Spinal cord (tissue), 10 donors: ENCODE measurements at places on chromosomes 1 and 21. TPM values are rescaled to one million over a fixed set of nuclear protein-coding genes. Genes with fewer than 3 reads are reported as not detected.
A peak's percentile ranks its signal among the peaks of the same experiment; 100 is the strongest.

Gene HSD3B1
- not detected for total RNA-seq

Gene TSACC
- total RNA-seq = not detected

Gene MYCL
- 6.4 TPM for total RNA-seq

Gene E2F2
- 5.8 TPM for total RNA-seq

Gene LCE1A
- total RNA-seq = not detected

DNA sequence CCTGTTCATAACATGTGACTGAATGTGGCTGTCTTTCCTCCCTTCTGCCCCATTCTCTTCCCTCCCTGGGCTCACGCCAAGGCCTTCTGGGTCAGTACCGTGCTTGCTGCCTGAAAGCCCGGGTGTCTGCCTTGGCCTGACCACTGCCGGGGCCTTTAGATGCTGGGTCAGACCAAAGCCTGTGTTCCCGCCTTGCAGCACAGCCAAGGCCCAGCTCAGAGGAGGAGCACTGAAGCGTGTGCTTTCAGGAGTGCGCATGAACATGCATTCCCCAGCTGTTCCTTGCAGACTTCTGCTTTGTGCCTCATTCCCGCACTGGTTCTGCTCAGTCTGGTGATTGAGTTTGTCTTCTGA is 27.0 kb upstream of the SARS1 start:
- DNase-seq = peak; percentile 70
- no peak overlapping the region for H3K27ac ChIP-seq
- H3K4me1 ChIP-seq = peaks cover 6% of the 10 kb centered on the region
- no peaks in the 10 kb centered on the region for H3K27me3 ChIP-seq

- H3K27me3 ChIP-seq = no peaks in the 10 kb centered on the region
- H3K36me3 ChIP-seq = no peaks in the 10 kb centered on the region
- no peak overlapping the region for H3K27ac ChIP-seq
- DNase-seq = no peak
Measured at GRCh38 chr1:41259221-41259620, 17.1 kb upstream of the SCMH1 start.

GRCh38 chr1:46187106-46187869 is 10.9 kb downstream of the POMGNT1 start:
- DNase-seq = no peak
- no peak overlapping the region for H3K27ac ChIP-seq
- H3K27me3 ChIP-seq = no peaks in the 10 kb centered on the region
- peaks cover 47% of the 10 kb centered on the region for H3K36me3 ChIP-seq
- peaks cover 12% of the 10 kb centered on the region for H3K4me1 ChIP-seq
- H3K4me3 ChIP-seq = no peak overlapping the region

DNA sequence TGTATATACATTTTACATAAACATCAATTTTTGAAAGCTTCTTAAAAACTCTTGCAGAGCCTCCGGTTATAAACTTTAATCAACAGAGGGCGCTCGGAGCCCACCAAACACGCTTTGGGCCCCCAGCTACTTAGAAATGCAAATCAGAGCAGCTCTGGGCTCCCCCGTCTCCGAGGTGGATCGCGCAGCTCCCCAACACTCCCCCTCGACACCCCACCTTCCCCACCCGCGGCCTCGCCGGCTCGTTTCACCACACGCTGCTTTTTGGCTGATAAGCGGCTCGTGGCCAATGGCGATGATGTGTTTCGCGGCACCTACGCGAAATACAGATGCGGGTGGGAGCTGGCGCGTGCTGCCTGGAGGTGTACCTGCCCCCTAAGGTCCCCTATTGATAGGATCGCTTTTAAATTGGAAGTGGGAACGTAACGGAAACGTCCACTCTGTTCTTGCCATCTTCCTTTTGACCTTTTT is 1.7 kb upstream of the KIF26B start:
- peaks cover 35% of the 10 kb centered on the region for H3K4me1 ChIP-seq
- no peaks in the 10 kb centered on the region for H3K36me3 ChIP-seq
- peak overlapping the region; percentile 47 for H3K27ac ChIP-seq
- H3K4me3 ChIP-seq = peak overlapping the region; percentile 67
- peaks cover 22% of the 10 kb centered on the region for H3K27me3 ChIP-seq

DNA sequence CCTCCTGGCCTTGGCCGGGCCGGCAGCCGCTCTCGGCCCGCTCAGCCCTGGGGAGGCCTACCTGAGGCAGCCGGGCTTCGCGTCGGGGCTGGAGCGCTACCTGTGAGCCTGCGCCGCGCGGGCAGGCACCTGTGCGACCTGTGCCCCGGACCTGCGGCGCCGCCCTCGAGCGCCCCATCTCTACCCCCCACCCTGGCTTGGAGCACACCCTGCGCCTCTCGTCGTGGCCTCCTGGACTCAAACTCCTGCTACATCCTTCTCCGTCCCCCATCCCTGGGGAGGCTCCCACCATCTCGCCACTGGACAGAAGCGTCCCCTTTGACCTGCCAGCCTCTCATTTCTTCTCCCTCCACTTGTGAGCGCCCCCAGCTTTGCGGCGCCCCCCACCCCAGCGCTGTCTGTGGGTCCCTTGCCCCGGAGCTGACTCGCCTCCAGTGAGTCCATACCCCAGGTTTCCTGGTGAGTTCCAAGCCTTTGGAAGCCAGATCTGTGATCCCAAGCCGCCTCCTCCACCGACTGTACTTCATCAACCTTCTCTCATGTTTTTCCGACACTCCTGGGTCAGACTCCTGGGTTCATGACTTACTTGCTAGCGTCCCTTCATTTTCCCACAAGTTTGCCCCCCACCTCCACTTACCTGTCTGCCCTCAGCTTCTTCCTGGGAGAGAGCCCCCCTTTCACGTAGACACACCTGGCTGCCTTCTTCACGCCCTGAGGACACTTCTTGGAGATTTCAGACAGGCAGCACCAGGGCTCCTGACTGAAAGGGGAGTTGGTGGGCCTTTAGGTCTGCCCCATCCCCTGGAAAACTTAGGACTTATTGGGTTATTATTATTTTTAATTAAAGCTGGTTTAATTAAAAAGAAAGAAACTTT is 1.3 kb downstream of the FOXE3 start:
- H3K27ac ChIP-seq = no peak overlapping the region
- peaks cover 3% of the 10 kb centered on the region for H3K4me1 ChIP-seq
- peaks cover 73% of the 10 kb centered on the region for H3K27me3 ChIP-seq
- DNase-seq = no peak
- no peak overlapping the region for H3K4me3 ChIP-seq

GRCh38 chr1:37403166-37403565 is 71.2 kb upstream of the ZC3H12A start:
- H3K4me3 ChIP-seq = no peak overlapping the region
- no peaks in the 10 kb centered on the region for H3K36me3 ChIP-seq
